ENCODE measurements at places on chromosomes 5 and 9.
A peak's percentile ranks its signal among the peaks of the same experiment; 100 is the strongest.

- DNase-seq = no peak
Observed at GRCh38 chr5:61587125-61587524, 255.1 kb downstream of the ZSWIM6 start.

GRCh38 chr9:91067306-91067860 is 265.8 kb downstream of the SYK start:
- DNase-seq = no peak

DNA sequence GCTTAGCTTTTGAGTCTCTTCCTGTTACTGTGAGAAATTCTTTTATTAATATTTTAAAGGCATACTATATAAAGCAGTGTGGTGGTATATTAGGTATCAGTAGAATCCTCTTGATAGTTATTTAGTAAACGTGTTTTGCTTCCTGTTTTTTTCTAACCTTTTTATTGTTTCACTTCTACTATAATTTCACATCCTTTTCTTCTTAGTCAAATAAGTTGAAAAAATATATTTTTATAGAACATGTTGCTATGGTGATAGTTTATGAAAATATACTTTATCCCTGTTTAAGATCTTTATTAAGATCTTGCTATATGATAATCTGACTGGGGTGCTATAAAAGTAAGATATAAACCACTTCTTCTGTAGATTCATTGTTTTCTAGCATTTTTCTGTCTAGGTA is 2.1 kb downstream of the POLK start:
- no peak for DNase-seq

GRCh38 chr5:178327931-178328711 is 95.5 kb upstream of the PHYKPL start:
- DNase-seq = no peak

GRCh38 chr5:148488757-148489156 is 105.0 kb downstream of the FBXO38 start:
- no peak for DNase-seq

GRCh38 chr9:96609732-96610131 is 9.9 kb downstream of the CDC14B start:
- no peak for DNase-seq

GRCh38 chr5:87029951-87030350 is 237.7 kb upstream of the RASA1 start:
- no peak for DNase-seq

GRCh38 chr5:107459605-107460004 is 211.1 kb downstream of the EFNA5 start:
- no peak for DNase-seq

DNA sequence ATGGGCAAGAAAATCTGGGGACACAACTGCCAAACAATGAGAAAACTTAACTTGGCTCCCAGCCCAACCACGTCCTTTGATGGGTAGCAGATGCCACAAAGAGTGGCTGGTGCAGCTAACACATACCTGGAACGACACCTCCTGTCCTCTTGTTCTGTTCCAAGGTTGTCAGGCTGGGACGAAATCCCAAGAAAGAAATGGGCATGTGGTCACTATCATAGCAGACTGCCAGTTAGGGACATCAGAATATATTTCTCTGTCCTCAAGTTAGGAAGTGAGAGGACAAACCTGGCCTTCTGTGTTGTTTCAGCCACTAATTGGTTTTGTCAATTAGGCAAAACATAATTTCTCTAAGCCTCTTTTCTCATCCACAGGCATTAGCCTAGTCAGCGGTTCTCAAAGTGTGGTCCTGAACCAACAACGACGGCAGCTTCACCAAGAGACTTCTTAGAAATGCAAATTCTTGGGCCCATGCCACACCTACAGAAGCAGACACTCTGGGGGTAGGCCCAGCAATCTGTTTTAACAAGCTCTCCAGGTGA is 63.4 kb downstream of the RAPGEF1 start:
- DNase-seq = no peak

- DNase-seq = no peak
Observed at GRCh38 chr9:94553029-94553938, 1.6 kb upstream of the PCAT7 start.

- peak; percentile 99 for DNase-seq
Observed at GRCh38 chr5:68046445-68046844, 169.1 kb upstream of the PIK3R1 start.

DNA sequence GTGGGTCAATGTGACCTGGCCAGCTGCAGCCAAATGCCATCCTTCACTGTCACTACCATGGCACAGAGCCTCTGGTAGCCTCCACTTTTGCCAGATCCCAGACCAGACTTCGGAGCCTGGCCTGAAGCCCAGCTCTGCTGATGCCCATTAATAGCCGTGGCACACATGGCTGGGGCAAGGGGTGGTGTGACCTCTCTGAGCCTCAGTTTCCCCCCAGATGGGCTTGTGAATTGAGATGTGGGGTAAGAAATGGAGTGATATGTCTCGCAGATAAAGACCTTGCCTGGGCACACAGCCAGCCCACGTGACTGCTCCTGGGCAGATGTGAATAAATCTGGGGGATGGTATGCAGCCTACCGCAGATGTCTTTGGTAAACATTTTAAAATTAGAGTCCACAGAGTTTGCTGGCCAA is 13.9 kb downstream of the SUSD3 start:
- DNase-seq = no peak

DNA sequence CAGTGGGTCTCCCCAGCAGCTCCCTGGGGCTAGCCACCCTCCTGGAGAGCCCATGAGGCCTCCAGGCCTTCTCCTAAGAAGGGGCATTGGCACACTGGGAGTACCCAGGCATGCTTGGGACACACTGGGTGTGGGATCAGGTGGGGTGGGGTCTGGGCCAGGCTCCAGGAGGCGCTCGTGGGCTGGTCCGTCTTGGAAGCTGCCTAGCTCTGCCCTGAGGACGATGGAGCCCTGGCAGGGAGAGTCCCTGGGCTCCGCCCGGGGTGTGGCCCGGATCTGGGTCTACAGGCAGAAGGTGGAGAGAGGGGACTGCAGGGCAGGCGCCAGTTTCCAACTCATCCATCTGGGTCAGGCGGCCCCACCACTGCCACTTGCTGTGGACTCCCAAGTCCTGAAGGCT is 2.4 kb downstream of the PRRX2 start:
- DNase-seq = no peak

DNA sequence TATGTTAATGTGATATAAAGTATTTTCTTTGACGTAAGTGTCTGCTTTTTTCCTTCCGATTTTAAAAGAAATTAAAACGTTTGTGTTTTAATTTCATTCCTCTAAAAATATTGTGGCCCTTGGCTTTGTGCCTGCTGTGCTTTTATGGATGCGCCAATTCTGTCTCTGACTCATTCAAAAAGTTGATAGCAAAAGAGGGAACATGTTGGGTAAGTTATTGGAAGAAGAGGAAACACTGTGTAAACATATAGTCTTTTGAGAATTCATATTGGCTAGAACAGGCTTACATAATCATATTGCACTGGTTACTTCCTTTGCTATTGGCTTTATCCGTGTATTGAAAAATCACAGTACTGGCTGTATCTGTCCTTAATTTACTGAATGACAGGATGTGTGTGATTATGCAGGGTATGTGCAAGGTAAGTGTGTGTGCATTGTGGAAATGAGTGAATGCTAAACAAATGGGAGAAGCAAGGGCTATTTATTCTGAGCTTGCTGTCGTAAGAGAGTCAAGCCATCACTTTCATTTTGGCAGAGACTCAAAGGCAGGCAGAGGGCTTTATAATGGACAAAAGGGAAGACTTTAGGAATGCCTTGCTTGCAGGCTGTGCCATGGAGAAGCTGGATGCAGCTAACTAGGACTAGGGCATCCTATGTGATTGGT is 67.8 kb downstream of the SGCD start:
- peak; percentile 35 for DNase-seq

DNA sequence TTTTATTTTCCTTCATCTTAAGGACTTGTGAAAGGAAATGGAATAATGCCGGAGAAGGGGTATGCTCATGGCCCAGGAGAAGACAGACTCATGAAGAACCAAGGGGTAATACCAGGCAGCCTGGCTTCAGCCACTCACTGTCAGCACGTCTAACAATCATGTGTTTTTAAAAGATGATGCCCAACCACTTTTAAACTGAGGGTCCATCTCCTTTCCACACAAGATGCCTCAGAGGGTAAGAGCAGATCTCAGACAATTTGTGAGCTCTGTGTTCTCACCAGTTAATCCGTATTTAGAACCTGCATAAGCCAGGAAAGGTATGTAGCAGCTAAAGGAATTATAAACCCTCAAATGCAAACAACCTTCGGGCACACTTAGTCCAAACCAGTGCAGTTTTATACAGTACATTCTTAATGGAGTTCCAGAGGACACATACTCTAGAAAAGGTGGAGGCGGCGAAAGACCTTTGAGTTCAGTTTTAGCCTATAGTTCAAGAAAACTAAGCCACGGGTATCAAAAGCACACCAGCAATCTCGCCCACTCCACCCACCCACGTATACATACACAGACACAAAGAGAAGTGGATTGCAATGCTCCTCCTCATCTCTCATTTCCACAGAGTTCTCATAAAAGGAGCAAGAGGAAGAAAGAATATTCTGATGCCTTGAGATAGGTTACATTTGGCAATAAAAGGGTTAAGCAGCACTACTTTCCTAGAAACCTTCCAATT is 2.6 kb downstream of the DIAPH1 start:
- DNase-seq = no peak

GRCh38 chr9:121225240-121225639 is 23.6 kb upstream of the RAB14 start:
- no peak for DNase-seq

- DNase-seq = no peak
Observed at GRCh38 chr5:128869970-128870369, 95.3 kb upstream of the SLC27A6 start.

- peak; percentile 83 for DNase-seq
Observed at GRCh38 chr9:134591082-134591571, 50.5 kb upstream of the COL5A1 start.

GRCh38 chr9:76564297-76564696 is 105.3 kb downstream of the GCNT1 start:
- DNase-seq = no peak

DNA sequence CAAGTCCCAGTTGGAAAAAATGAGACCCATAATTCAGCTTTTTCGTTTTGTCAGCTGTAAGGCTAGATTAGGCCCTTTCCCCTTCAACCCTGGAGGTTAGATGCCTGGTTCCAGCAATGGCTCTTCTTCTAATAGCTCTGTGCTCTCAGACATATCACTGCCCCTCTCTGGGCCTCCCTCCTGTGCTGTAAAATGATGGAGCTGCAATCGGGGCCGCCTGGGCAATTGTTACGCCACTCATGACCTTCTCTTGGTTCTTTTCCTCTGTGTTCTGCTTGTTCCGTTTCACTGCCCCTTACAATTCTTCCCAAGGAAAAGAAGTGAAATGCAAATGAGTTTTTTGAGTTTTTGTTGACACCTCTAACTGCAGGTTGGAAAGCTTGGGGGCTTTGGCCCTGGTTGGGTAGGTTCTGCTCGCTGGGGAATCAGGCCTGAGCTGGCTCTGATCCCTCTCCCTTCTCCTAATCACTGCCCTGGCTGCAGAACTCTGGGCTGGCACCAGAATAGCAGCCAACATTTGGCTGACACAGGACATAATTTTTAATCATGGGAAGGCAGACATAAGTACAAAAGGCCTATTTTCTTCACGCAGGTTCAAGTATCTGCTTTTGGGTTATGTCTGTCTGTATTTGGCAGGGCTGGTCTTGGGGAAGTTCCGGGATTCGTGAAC is 110.9 kb downstream of the FOXD1 start:
- DNase-seq = no peak

GRCh38 chr5:159185773-159186172 is 23.6 kb downstream of the RNF145 start:
- no peak for DNase-seq

DNA sequence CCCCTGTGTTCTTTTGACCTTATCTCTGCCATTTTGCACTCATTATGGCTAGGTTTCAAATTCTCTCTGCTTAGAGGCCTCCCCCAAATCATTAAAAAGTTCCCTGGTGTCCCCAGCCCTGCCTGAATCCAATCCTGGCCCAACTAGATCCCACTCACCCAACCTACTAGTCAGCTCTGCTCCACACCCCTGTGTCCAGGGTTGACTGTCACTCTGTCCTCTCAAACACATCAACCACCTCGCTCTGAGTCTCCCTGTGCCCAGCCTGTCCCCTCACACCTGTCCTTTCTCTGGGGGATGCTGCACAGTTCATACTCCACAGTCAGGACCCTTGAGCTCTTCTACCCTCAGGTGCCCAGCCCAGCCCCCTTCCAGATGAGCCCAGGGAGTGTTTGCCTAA is 154.2 kb upstream of the SV2C start:
- no peak for DNase-seq

DNA sequence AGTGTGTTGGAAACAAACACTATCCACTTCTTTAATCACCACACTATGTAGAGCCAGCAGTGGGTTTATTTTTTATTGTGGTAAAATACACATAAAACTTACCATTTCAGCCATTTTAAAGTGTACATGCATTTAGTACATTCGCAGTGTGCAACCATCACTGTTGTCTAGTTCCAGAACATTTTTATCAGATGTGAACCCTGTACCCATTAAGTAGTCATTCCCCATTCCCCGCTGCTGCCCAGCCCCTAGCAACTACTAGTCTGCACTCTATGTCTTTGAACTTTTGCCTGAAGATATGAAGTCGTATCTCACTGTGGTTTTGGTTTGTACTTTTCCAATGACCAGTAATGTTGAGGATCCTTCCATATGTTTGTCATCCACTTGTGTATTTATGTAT is 30.2 kb upstream of the F2R start:
- no peak for DNase-seq

DNA sequence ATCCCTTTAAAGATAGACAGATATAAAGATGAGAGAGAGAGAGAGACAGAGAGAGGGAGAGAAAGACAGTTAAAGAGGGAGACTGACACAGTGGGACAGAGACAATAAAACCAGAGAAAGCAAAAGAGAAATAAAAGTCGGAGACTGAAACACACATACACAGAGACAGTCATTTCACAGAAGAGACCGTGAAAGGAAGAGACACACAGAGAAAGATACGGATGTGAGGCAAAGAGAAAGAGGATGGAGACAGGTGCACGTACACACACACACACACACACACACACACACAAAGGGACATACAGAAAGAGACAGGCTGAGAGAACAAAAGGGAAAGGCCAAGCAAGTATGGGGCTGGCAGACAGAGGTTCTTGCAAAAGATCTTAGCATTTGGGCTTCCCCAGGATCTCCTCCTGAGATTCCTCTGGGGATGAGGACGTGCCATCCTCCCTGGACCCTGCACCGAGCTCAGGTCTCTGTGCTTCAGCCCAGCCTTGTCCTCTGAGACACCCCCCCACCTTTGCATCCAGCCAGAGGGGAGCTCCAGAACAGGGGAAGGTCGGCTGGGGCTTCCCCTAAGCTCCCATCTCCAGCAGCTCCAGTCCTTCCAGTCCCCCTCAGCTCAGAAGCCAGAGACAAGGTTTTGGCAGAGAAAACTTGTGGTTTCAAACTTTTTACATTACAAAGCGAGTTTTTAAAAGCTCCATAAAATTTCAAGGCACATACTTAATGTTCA is 318.4 kb upstream of the PANK3 start:
- no peak for DNase-seq

Measured in fibroblast of skin of scalp (primary cell).